ENCODE measurements at places on chromosomes 5 and 9.

GRCh38 chr9:26811106-26811505 is 81.5 kb downstream of the CAAP1 start:
- DNase-seq = no peak

DNA sequence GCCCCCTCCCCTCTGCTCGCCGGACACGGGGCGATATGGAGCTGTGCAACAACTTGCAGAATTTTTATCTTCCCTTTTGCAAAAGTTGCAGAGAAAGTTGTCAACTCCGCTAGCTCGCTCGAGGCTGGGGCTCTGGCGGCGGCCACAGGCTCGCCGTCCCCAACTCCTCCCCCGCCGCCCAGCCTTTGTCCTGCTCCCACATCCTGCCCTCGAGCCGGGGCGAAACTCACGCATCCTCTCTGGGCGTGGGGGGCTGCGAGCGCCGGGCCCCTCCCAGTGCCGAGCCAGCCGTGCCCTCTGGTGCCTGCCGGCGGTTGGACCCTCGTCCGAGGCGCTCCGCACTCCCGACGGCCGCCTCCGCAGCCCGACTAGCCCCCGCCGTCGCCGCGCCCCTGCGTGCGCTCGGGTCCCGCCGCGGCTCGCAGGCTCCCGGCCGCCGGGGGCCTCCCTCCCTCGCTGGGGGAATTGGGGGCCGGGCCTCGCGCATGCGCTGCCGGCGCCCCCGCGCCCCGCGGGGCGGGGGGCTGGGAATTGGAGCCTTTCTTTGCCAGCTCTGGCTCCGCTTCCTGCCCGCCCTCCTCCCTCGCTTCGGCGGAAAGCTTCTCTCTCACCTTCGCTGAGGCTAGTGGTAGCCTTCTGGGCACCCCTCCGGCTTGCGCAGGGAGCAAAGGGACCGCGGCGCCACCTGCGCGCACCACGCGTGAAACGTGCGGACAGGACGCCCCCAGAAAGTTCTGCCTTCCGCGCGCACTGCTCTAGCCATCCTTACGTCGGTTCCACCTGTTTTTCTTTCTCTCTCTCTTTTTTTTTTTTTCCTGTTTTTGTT is at the start of gene CCNJL:
Gene CCNJL, minus strand, starts transcription at position 431 of the 826 bp plus-strand sequence. CDS start 641 bp downstream, outside the sequence.
- DNase-seq = no peak

- no peak for DNase-seq
These were observed 6.9 kb downstream of the LPCAT1 start for GRCh38 chr5:1516615-1517601.

GRCh38 chr9:74543145-74543544 is 46.0 kb downstream of the RORB start:
- no peak for DNase-seq

- DNase-seq = no peak
These were observed 63.9 kb downstream of the PRRT1B start for GRCh38 chr9:131609099-131609830.
